Forelimb muscle (tissue), 1 donor: ENCODE measurements at places on chromosomes 12 and 14. TPM values are rescaled to one million over a fixed set of nuclear protein-coding genes. Genes with fewer than 3 reads are reported as not detected.

DNA sequence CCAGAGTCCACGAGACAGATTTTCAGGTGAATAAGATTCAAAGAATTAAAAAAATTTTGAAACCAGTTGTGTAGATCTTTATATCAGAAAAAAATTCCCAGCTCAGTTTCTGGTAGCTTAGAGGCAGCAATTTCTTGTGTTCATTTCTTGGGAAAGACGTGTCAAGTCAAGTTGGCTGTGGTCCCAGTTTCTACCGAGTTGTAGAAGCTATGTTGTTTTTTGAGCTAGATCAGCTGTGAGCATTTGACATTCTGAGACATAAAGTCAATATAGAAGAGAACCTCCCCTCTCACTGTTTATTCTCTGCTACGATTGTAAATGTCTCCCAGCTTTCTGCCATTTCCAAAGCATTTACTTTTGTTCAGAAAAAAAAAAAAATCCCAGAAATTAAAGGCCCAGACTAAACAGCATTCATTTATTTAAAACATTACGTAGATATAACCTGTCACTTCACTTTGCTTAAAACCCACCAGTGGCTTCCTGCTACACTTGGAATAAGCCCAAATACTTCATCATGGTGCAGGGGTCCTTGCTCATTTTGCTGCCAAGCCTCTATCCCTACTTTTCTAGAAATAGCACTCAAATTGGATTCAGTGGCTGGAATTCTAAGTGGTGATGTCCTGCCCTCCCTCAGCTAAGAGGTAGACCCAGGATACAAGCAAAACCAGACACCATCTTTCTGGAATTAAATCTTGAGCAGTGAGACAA, 20.6 kb upstream of the PYGL start:
- DNase-seq = peak; percentile 65

GRCh38 chr14:98766818-98767217, 505.2 kb downstream of the BCL11B start:
- DNase-seq = no peak

DNA sequence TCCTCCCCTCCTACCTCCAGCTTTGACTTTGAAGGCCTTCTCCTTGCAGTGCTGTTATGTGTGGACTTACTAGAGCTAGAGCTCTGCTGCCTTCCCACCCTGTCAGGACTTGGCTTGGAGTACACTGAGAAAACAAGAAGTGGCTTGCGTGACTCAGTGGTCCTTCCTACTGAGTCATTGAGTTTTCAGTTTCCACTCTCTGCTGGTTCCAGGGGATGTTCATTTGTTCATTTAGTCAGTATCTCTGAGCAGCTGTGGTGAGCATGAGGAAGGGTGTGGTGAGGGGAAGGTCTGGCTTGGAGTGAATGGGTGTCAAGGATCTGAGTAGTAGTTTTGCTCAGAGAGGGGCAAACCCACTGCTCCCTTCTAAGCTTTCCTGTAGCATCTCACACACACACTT, 17.2 kb upstream of the ELK3 start:
- no peak for DNase-seq

The CD27 gene
- polyA plus RNA-seq = 1.5 TPM

The RPL10L gene
- 0.25 TPM for polyA plus RNA-seq

GRCh38 chr12:1840981-1841425, 20.6 kb downstream of the LRTM2 start:
- no peak for DNase-seq

The NXPH4 gene
- 2.8 TPM for polyA plus RNA-seq

The HNF1A gene
- polyA plus RNA-seq = not detected

- DNase-seq = no peak
These were observed 61.5 kb downstream of the DUSP16 start for GRCh38 chr12:12501121-12501520.

- no peak for DNase-seq
These were observed 82.2 kb downstream of the MIA2 start for GRCh38 chr14:39315859-39316444.

The TM9SF1 gene
- polyA plus RNA-seq = 18.8 TPM

The OR6C2 gene
- not detected for polyA plus RNA-seq

- DNase-seq = no peak
These were observed 17.9 kb upstream of the KTN1 start for GRCh38 chr14:55562135-55562534.

GRCh38 chr14:69684461-69685217, 73.2 kb downstream of the SUSD6 start:
- no peak for DNase-seq

DNA sequence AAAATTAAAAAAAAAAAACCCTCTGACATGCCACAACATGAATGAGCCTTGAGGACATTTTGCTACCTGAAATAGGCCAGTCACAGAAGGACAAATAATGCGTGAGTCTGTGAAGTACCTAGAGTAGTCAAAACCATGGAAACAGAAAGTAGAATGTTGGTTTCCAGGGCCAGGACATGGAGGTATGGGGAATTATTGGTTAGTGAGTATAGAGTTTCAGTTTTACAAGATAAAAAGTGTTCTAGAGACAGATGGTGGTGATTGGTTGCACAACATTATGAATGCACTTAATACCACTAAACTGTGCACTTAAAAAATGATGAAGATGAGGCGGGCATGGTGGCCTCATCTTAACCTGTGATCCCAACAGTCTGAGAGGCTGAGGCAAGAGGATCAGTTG, 47.6 kb upstream of the ZFP36L1 start:
- no peak for DNase-seq

- no peak for DNase-seq
These were observed 181.3 kb upstream of the FKBP4 start for GRCh38 chr12:2613326-2614073.

- no peak for DNase-seq
These were observed 1.5 kb downstream of the WNK1 start for GRCh38 chr12:753611-754472.

The CCDC175 gene
- not detected for polyA plus RNA-seq

GRCh38 chr12:57657744-57658143, 24.7 kb upstream of the B4GALNT1 start:
- DNase-seq = no peak

- no peak for DNase-seq
These were observed 220.6 kb upstream of the HMGA2 start for GRCh38 chr12:65603438-65604351.

DNA sequence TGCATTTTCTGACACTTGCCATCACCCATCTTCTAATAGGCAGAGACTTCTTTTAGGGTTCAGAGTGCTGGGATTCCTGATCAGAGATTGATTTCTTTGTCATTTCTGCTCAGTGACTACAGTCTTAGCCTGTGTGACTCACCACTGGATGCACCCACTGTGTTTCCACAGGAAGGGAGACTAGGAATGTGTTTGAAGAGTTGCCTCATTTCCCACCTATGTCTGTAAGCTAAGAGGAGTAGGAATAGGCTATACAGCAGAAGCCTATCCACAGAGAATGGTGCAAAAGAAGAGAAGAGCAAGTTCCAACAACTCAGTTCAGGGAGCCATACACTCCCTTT, 60.2 kb upstream of the ACTN1 start:
- no peak for DNase-seq

DNA sequence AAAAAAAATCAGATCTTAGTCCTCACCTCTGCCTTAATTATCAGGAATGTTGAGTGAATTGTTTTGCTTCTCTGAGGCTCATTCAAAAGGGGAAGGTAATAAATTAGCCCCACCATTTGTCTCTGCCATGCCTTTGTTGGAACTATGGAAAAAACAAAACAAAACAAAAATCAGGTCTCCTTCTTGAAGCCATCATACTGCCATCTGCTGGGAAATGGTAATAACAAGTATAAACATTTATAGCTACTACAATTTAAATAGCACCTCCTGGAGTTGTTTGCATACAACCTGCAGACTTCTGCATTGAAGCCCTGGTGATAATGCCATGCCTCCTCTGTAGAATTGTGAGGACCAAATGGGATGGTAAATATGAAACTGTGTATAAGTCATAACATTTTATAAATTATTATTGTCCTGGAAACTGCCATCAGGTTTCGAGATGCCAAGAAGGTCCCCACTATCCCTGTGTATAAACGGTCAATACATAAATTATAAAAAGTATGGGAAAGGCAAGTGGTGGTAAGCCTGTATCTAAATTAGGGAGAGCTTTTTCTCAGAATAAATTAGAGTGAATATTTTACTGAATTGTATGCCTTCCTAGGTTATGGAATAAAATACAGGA, 87.2 kb upstream of the FGD4 start:
- peak; percentile 38 for DNase-seq

The SPTB gene
- polyA plus RNA-seq = 178 TPM

- peak; percentile 6 for DNase-seq
These were observed 414.8 kb upstream of the MGAT4C start for GRCh38 chr12:86670986-86671385.

DNA sequence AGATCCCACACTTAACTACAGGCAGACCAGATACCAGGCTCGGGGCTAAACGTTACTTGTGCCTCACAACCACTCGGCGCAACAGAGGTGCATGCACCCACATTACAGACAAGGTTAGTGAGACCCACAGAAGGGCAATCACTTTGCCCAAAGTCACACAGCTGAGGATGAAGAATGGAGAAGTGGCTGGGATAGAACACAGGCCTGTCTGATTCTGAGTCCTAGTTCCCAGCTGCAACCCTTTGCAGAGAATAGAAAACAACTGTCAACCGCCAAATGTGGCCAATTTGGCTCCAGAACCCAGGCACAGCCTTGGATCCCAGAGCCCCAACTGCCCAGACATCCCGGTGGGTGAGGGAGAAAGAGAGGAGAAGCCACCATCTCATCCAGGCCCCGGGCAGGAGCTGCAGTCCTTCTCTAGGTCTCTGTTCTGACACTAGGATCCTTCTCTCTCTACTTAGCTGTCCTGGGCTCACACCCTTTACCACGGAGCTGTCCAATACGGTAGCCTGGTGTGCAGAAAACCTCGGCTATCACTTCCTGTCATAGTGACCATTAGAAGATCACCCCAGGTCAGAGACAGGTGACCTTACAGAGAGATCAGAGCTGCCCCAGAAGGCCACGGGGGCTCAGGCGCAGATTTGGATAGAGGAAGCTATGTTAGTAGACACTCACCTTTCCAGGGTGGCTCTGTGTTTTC, 59.1 kb downstream of the FAM222A start:
- DNase-seq = no peak

DNA sequence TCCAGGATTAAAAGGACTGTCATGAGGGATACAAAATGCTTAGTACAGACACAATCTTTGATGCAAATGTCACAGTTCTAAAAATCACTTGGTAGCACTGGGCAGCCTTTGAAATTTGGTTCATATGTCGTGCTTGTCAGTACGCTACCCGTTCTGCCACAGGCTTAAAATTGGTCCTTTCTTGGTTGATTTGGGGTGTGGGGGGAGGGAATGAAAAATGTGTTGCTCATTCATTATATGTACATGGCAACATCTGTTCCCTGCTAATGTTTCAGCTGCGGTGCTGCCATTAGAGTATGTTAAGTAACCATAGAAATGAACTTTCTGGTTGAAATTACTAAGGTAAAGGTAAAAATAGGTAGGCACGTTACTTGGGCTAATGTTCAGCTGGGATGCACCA, 155.4 kb upstream of the ARHGAP5 start:
- no peak for DNase-seq

GRCh38 chr12:100504804-100505203, 31.1 kb downstream of the NR1H4 start:
- DNase-seq = no peak

- no peak for DNase-seq
These were observed 5.7 kb downstream of the KRT73 start for GRCh38 chr12:52612431-52613383.

GRCh38 chr12:19801941-19802340, 362.6 kb downstream of the AEBP2 start:
- DNase-seq = no peak

GRCh38 chr14:24849471-24849870, 200.5 kb downstream of the STXBP6 start:
- DNase-seq = no peak

- no peak for DNase-seq
These were observed 65.0 kb upstream of the FGD4 start for GRCh38 chr12:32334371-32334777.

The PRICKLE1 gene
- 19.0 TPM for polyA plus RNA-seq

The PTPN11 gene
- polyA plus RNA-seq = 60.3 TPM

DNA sequence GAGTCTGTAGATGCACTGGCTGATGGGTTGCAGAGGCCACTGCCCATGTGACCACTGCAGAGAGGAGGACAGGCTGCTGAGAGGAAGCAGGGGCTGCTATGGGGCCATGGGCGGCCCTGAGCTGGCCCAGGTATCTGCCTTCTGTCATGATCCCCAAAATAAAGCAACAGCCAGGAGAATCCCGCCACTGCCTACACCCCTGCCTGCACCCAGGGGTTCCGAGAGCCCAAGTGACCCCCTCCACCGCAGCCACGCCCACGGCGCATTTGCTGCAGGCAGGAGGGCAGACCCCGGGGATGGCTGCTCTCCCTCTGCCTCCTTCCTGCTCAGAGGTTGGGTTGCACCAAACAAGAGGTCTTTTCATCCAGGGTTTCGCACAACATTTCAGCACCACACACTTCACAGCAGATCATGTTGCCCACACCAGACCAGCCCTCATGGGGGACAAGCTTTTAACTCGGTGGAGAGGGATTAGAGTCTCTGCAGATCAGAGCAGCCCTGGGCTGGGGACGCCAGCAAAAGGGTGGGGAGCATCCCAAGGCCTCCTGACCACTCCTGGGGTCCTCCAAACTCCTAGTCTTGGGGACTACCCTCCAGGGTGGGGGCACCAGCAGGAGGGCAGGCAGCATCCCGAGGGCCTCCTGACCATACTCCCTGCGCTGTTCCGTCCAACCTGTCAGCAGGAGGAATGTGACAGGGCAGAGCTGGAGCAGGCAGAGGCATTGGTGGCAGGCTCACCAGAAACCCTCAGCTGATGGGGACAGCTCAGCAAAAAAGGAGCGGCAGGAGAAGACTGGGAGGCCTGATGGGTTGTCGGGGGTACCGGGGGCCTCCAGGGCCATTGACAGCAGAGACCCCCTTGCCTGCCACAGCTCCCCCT, 14.1 kb downstream of the CCDC85C start:
- no peak for DNase-seq

GRCh38 chr12:75488553-75488952, 8.0 kb downstream of the GLIPR1 start:
- no peak for DNase-seq

The GPR84 gene
- polyA plus RNA-seq = 0.15 TPM

DNA sequence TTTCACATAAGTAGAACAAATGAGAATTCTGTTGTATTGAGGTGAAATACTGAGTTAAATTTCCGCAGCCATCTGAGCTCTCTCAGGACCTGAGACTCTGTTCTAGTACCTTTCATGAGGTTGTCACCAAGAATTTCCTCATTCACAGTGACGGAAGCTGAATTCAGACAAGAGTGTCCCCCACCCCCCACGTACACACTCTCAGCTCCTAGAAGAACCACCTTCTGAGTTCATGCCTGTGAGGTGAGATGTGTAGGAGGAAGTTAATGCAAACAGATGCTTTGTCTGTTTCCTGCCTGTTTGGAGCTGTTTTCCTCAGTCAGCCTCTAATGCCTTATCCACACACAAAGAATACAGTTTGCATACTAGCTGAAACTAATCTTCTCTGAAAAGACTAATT, 18.2 kb downstream of the BICDL1 start:
- DNase-seq = no peak

GRCh38 chr14:59126714-59127436, 61.6 kb upstream of the DAAM1 start:
- no peak for DNase-seq

- DNase-seq = no peak
These were observed 67.9 kb upstream of the BEGAIN start for GRCh38 chr14:100654814-100655740.

The GLS2 gene
- polyA plus RNA-seq = 0.85 TPM

The LDHB gene
- 734 TPM for polyA plus RNA-seq

GRCh38 chr12:54463034-54463433, 10.4 kb downstream of the GTSF1 start:
- DNase-seq = no peak
